Sciatic nerve (tissue), 2 donors: ENCODE measurements at places on chromosomes 2 and 18. TPM values are rescaled to one million over a fixed set of nuclear protein-coding genes. Genes with fewer than 3 reads are reported as not detected.

- peak; percentile 64 for DNase-seq
These were observed 54.7 kb downstream of the BIN1 start for GRCh38 chr2:127052057-127052770.

DNA sequence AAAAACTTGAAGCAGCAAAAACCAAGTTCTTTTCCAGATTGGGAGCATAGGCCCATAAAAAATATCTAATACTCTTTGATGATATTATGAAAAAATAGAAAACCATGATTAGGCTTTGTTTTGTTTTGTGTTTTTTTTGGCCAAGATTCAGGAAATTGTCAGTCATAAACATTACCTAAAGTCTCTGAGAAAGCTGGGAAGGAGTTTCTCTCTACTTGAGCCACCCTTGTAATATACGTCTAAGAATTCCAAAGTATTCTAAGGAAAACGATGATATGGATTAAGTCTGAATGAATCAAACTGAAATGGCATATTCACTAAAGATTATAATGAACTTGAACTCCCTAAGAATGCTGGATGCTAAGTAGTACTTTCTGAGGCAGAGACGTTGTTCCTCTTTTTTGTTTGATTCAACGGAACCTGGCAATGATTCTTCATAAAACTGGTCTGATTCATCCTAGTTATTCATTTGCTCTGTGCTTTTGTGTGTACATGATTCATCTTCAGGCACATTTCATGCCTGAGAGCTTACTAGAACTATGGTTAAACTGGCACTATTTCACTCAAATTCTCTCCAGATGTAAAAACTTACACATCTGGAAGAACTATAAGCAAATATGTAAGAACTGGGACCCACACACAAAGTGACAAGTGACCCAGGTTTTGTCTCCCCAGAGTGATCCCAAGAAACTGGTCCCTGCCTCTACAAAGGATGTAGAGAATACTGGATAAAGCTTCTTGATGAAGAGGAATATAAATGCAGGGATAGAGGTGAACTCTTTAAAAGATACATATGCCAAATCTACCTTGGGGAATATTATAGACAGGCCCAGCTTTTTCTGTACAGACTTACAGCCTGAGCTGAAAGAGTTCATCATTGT lies 159.7 kb downstream of the DOCK10 start:
- no peak for DNase-seq

DNA sequence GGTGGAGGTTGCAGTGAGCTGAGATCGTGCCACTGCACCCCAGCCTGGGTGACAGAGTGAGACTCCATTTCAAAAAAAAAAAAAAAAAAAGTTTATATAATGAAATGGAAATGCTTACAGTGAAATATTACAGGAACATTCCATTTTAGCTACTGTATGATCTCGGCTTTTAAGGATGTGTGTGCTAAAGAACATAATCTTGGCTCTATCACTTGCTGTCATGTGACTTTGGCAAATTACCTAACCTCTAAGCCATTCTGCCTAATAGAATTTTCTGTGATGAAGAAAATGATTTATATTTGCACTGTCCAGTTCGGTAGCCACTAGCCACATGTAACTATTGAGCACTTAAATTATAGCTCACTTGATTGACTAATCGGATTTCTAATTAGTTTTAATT lies 36.3 kb downstream of the SMAD4 start:
- no peak for DNase-seq

DNA sequence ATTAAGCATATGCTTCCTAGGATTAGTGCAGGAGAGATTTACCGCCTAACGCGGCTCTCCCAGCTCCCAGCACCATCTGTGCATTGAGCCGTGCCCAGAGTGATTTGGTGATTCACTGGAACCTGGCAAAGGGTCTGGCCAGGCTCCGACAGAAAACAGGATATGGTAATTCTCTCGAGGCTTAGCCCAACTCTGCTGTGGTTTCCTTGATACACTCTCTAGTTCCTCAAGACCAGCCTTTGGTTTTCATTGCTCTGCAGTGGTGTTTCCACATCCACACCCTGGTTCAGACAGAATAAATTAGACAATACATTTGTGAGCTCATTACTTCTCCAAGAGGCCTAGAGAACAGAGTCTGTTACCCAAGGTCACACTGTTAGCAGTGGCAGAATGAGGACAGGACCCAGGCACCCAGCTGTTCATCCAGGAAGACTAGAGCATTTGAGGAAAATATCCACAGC lies 23.0 kb upstream of the SMAD2 start:
- no peak for DNase-seq

GRCh38 chr18:48238206-48238605 lies 171.0 kb downstream of the ZBTB7C start:
- DNase-seq, result no peak

DNA sequence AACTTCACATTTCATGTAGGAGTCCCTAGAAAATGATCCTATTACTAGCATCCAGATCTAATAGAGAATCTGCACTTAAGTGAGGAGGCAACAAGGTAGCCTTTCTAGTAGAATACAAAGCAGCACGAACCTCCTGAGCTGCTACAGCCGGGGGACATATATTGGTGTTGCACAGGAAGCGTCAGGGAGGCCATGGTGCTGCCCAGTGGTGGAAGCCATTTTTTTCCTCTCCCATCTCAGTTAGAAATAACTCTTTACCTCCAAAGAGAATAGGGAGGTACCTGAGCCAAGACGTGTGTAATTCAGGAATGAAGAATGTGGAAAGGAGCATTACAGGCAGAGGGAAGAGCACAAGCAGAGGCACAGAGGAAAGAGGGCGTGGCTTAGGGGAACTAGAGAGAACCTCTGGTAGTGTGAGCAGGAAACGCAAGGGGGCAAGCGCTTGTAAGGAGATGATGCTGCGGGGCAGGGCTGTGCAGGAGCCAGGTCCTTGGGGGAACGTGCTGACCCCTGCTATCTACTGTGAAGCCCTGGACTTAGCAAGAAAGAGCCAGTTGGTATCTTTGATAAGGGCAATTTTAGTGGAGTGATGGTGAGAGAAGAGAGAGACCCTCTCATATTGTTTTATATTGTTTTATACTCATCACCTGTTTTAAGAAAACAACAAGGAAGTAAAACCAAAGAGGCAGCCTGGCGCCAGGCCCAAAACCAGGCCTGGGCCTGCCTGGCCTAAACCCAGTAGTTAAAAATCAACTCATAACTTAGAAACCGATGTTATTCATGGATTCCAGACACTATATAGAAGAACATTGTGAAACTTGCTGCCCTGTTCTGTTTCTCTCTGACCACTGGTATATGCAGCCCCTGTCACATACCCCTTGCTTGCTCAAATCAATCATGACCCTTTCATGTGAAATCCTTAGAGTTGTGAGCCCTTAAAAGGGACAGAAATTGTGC lies 50.0 kb upstream of the TTC39C start:
- DNase-seq, result no peak

GRCh38 chr2:129712676-129712985 lies 266.8 kb upstream of the RAB6C start:
- no peak for DNase-seq

DNA sequence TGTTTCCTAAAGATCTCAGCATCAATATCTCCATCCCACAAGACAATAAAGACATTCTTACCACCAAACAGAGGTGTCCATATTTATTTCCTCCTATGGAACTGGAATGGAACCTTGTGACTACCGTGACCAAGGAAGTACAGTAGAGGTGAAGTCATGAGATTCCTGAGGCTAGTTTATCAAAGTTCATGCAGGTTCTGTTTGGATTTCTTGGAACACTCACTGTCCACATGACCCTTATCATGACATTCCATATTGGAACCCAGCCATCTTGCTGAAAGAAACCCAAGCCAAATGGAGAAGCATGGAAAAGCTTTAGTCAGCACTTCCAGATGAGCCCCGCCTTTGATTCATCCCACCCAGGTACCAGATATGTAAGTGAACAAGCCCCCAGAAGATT lies 516.0 kb upstream of the POU3F3 start:
- no peak for DNase-seq

DNA sequence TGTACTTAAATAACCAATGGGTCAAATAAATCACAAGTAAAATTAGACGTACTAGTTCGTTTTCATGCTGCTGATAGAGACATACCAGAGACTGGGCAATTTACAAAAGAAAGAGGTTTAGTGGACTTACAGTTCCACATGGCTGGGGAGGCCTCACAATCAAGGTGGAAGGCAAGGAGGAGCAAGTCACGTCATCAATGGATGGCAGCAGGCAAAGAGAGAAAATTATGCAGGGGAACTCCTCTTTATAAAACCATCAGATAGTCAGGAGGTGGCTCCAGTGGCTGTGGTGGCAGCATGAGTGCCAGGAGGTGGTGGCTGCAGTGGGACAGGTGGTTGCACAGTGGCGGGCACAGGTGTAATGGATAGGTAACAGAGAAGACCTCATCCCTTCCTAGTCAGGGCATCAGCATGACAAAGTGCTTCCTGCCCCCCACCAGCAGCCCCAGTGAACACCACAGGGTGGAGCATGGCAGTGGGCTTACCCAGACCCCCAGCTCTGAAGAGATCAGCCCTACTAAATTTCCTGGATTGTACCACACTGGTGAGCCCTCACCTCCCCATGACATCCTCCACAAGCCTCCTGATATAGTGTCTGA lies 6.9 kb upstream of the CHST10 start:
- no peak for DNase-seq

DNA sequence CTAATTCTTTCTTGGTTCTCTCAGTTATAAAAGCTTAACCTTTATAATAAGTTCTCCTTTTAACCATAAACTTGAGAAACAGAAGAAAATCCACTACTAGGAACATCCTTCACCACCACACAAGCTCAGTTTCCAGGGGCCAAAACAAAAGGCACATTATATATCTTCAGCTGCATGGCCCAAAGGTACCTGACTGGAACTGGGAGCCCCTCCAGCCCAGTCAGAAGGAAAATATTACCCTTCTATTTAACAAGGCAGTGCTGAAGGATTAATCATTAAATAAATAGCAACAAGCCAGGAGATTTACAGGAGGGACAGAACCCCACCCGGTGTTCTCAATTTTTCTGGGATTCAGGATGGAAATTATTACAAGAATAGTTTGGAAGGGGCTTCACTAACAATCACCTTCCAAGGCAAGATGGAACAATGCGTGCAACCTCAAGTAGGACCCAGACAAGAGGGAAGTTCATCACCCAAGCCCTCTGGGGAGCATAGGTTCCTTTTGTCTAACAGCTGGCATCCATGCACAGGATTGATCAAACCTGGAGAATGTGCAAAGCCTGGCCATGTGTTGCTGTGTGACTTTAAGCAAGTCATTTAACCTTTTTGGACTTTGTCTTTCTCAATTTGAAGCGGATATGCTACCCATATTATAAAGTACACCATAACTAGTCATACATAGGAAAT lies 159.6 kb upstream of the SETBP1 start:
- DNase-seq, result no peak

DNA sequence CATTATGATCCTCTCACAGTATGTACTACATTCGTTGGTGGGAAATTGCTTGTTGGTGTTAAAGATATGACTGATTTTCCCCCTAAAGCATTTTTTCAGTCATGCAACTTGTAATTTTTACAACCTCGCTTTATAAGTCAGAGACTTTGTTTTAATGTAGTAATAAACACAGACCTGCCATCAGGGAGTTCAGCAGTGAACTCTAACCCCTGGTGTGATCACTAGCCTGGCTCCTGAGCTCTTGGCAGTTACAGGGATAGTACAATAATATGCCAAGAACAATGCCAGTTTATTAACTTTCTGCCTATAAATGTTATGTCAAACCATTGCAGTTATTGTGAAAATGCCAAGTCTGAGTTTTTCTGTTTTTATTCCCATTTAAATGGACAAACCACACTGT lies 93.8 kb downstream of the EDAR start:
- no peak for DNase-seq

DNA sequence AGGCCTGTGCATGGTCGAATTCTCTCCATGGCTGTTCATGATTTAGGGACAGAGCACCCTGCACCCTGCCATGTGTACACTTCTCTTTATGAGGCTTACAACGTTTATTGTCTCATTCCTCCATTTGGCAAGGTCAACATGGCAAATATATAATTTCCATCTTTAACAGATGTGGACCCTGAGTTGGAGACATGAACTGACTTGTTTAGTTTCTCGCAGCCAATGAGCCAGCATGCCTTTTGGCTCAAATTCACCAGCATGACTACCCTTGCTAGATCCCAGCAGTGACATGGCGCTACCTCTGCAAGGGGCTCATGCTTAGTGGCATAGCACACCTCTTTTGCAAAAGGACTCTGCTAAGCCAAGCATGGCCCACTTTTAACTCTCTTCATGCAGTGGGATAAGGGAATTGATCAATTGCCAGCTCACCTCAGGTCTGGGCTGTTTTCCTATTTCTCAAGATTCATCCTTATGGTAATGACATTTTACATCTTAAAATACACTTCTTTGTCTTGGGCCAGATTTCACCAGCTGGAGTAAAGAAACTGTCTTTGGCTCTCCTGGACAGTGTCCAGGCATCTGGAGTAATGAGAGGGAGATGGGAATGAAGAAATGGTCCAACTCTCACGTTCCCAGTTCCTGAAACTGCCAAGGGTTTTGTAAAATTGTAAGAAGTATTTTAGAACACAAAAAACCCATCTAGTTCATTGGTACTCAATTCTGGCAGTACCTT lies 159.5 kb downstream of the SETBP1 start:
- no peak for DNase-seq

DNA sequence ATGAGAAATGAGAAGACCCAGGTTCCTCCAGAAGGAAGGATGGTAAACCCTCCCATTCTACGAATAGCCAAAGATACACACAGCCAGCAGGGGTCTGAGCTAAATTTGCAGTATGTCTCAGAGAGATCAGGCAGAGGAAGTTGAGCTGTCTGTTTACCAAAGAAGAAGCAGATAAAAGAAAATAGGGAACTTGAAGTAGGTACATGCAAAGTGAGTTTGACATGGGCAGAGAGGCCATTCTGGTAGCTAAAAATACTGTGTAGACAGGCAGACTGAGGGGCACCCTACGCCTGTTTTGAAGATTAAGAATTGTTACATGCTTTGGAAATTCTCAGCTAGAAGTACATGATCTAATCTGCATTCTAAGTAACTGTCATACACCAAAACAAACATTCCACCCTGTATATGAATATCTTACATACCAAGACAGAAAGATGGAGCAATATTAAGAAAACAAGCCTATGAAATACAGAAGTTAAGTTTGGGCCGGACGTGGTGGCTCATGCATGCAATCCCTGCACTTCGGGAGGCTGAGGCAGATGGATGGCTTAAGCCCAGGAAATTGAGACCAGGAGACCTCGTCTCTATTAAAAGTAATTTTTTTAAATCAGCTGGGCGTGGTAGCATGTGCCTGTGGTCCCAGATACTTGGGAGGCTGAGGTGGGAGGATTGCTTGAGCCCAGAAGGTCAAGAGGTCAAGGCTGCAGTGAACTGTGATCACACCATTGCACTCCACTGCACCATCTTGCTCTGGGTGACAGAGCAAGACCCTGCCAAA lies 157.9 kb downstream of the ANKRD44 start:
- no peak for DNase-seq

Gene TUBB8B
- not detected for total RNA-seq

Gene MEP1B
- not detected for total RNA-seq

Gene ALLC
- 7.6 TPM for total RNA-seq

Gene AGXT
- total RNA-seq, result not detected

Gene KCNS3
- total RNA-seq, result 16.9 TPM
